ENCODE measurements at places on chromosomes 4 and X.
A peak's percentile ranks its signal among the peaks of the same experiment; 100 is the strongest.

- DNase-seq, result no peak
Observed at GRCh38 chr4:121721700-121722099, 24.9 kb upstream of the ANXA5 start.

DNA sequence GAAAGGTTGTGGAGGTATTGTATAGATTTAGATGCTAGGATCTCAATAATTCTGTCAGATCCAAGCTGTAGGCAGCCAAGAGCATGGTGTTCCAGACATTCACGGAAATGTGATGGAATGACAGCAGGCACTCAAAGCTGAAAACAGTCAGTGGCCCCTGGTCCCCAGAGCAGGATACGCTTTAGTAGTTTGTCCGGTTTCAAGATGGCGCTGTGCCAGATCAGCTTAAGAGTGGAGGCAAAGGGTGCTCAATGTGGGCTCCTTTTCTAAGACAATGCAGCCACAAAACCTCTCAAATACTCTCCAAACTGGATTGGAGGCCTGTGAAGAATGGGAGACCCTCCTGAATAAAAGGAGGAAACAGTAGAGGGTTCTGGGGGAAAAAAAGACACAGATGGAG lies 291.2 kb upstream of the HS3ST1 start:
- DNase-seq, result no peak

GRCh38 chr4:81290813-81291212 lies 75.8 kb upstream of the PRKG2 start:
- DNase-seq, result no peak

GRCh38 chr4:1154126-1154522 lies 18.3 kb downstream of the SPON2 start:
- no peak for DNase-seq

DNA sequence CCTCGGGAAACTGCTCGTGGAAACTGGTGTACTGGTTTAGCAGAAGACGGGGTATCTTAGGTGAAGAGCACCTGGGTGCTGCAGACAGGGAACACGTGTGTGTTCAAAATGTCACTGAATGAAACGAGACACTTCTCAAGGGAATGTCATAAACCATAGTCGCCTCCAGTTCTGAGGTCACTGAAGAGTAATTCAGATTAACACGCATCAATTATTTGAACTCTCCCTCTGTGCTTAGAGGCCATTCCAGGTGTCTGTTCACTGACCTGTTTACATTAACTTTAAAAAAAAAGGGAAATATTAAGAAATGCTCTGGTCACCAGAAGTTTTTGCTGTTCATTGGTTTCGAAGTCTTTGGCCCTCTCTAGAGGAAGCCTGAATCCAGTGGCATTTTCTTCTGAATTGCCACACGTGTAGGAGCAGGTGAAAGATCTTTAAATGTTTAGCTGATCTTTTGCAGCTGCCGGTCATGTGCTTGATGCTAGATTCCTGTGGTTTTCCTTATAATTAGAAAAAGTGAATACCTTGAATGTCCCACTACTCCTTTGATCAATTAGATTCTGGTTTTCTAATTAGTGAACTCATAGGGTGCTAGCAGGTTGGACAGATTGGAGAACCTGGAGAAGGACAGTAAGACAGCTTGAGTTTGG lies 330.5 kb downstream of the ARHGAP10 start:
- DNase-seq, result no peak

DNA sequence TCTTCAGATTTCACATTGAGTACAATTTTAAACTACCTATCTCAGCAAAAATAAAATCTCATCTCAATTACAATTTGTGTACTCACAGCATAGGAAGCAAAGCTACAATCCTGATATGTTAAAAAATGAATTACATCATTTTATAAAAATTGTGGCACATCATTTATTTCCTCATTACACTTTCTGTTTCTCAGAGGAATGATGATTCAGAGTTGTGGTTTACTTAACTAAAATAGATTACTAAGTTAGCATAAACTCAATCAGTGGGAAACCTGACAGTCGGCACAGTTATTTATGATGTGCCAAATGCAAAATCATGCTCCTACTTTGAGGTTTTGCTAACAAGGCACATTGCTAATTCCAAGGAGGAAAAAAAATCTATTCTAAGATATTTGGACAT lies 325.0 kb downstream of the FBXO8 start:
- DNase-seq, result peak; percentile 3

- DNase-seq, result peak; percentile 8
Observed at GRCh38 chr4:6019316-6020263, 1.4 kb upstream of the C4orf50 start.

DNA sequence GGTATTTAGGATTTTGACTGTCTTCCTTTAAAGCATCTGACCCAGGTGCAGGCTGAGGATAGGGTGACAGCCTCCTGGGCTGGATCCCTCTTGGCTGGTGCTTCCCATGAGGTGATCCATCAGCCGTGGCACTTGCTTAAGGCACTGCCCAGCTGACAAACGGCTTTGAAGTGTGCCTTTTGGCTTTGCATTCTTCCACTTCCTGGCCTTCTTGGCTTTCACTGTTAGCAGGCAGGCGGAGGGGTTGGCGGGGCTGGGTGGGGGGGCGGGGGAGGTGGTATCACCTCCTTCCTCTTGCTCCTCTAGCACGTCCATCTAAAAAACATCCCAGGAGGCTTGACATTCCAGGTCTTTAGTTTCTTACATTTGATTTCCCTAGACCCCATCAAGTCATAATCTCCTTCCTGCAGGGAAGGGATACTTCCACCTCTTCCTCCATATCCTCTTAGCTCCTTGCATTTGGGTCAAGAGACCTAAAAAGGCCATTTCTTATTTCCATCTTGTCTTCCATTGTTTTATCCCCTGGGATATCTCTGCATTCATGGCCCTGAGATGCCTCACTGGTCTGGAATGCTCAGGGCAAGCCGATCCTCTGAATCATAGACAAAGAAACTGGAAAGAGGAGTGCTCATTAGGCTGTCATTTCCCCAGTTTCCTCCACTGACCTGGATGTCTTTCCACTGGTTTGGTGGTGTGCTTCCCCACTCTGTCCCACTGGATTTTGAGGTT lies 11.3 kb upstream of the APLN start:
- peak; percentile 45 for DNase-seq

DNA sequence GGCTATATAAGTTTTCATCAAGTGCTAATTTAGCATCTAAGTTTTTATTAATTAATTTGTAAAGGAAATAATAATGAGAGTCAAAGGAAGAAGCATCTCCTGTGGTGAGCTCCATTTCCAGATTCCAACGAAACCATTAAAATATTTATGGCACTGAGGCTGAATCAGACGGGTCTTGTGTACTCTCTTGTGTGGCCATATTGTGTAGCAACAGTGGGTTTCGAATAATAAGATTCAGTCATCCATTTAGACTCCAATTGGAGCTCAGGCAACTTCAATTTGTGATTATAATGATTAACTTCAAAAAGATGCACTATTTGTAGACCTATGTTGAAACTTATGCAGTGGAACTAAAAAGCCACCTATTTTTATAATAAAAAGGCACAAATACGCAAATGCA lies 82.4 kb downstream of the SNCA start:
- DNase-seq, result no peak

DNA sequence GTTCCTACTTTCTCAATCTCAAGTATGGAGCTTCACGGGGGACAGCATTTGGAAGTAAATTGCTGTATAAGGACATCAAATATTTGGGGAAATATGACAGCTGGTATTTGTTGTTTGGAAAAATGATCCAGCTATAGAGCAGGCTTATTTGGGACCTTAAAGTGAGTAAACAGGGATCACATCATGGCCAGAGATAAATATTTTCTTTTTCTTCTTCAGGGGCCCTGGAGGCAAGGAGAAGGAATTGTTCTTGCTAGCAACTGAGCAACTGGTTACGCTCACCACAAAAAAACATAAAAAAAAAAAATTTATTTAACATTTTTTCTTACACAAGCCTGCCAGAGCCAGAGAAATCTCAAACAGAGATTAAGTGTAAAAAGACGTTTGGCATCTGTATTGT lies 277.2 kb upstream of the UGT8 start:
- no peak for DNase-seq

DNA sequence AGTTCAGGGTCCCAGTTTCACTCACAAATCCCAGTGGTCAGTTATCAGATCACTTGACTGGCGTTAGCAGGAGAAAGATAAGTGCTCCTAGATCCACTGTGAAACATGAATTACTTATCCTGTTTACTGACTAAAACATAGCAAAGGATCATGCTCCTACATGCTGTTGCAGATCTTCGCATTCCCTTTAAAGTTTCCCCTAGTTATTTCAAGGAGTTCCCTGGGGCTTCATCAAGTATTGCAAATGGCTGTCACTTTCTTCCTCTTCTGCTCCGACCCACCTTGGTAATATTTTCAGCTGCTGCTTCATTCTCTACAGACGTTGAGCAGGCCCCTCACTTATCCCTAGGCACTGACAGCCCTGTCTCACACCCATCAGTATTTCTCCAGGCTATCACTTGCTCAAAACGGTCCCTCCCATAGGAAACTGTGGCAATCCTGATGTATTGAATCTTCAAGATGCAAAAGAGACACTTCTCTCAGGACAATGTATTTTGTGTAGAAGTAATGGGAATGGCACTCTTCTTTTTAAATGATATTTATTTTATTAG lies 466.0 kb downstream of the INPP4B start:
- no peak for DNase-seq

DNA sequence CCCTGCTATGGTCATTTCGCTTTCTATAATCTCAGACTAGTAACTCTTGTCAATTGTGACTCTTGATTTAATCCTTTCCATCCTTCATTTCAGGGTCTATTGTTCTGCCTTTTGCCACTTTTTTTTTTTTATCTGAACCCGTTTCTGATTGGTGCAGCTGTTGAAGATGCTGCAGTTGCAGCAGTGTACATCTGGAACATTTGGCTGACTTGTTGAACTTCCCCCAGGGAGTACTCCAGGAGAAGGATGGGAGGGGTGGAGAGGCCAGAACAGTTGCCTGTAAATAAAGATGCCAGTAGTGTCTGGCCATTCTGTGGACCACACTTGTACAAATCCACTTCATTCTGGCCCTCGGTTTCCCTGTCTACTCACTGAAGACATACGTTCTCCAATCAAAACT lies 1.0 kb upstream of the EDA start:
- no peak for DNase-seq
